ENCODE measurements at places on chromosomes 6 and 20. TPM values are rescaled to one million over a fixed set of nuclear protein-coding genes. Genes with fewer than 3 reads are reported as not detected.

CEP250 gene
- 56.7 TPM for polyA plus RNA-seq

SMLR1 gene
- polyA plus RNA-seq: 1.5 TPM

LINC00237 gene
- not detected for polyA plus RNA-seq

MRPS18B gene
- polyA plus RNA-seq: 56.0 TPM

PI3 gene
- polyA plus RNA-seq: not detected

YWHAB gene
- polyA plus RNA-seq: 213 TPM

AARS2 gene
- 21.9 TPM for polyA plus RNA-seq

Data from renal pelvis (tissue), 12 donors.